ENCODE measurements at places on chromosomes 3 and 15.

DNA sequence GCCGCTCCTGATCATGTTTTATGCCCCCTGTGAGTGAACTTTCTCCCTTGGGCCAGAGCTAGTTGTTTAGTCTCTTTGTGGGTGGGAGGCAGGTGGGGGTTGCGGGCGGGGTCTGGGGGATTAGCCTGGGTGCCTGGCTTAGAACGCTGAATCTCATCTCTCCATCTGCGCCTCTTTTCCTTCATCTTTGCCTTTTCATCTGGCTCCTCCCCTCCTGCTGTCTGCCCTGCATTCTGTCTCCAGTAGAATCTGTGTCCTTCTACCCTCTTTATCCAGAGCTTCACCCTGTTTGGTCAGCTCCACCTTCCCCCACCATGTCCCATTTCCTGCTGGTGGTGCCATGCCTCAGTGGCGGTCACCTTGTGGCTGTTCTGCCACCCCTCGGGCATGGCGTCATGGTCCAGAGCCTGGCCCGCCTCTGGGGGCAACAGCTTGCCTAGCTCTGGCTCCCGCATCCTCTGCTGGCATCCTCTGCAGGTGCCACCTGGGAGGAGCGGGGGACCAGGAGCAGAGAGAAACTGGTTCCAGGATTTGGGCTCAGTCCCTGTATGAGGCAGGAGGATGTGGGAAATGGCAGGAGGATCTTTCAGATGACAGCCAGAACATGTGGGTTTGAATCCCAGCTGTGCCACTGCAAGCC lies 44.3 kb downstream of the PDIA5 start:
- no peak for DNase-seq

- no peak for DNase-seq
These were observed 47.7 kb downstream of the RPLP1 start for GRCh38 chr15:69500339-69500738.

GRCh38 chr15:76223521-76223920 lies 87.7 kb downstream of the ETFA start:
- DNase-seq, result no peak

DNA sequence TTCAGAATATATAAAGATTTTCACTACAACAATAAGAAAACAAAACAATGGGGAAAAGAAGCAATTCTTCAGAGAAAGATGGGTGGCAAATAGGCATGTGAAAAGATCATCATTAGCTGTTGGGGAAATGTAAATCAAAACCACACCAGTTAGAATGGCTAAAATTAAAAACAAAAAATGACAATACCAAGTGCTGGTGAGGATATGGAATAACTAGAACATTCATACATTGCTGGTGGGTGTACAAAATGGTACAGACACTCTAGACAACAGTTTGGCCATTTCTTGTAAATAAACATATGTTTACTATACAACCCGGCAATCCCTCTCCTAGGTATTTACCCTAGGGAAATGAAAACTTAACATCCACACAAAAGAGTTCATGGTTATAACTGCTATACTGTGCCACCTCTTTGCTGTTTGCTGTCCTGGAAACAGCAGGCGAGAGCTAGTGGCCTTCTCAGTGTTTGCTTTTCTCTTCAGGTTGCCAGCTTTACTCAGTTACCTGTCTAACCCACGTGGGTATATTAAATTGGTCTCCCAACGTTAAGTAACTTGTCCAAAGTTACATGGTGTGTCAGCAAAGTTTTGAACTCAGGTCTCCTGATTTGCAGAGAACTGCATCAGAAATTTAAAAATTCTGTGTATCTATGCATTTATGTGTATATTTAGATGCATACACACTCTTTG lies 4.6 kb upstream of the NIT2 start:
- DNase-seq, result no peak

DNA sequence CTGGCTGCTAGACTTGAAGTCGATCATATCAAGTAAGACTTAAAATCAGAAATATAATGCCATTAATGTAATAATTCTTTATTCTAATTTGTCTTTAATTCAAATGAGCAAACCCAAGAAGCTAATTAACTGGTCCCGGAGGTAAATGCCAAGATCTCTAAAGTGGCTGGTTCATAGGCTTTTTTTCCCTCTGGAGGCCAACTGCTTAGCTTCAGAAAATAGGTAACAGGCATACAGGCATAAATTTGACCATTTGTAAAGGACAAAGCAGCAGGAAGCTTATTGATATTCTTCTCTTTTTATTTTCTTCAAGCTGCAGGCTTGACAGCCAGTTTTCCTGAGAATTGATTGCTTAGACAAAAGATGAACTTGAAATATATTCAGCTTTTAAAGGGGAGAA lies 158.6 kb upstream of the RAP2B start:
- no peak for DNase-seq

DNA sequence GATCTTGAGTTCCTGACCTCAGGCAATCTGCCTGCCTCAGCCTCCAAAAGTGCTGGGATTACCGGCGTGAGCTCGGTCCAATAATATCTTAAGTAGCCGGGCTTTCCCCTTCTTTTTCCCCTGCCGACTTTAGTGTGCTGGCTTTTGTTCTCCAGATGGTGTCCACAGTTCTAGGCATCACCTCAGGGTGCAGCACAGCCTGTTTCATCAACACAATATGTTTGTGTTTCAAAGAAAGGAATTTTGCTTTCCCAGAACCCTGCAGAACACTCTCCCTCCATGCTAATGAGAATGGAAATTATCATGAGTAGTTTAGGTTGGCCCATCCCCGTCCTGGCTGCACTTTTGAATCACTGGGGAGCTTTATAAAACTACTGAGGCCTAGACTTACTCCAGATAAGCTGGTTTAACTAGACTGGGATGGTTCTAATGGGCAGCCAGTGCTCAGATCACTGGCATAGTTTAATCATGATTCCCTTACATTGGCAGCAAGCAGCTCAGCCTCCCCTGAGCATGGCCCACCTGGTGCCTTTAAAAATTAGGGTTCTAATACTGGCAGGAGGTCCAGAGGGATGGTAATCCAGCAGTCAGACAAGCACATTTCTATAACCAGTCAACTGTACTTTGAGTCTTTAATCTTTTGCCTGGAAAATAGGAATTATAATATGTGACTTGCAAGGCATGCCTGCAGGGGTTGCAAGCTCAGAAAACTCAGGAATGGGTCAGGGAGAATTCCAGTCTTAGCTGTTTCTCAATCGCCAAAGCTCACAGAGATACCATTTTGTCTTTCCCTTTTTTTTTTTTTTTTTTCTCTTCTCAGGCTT lies 127.6 kb upstream of the RASGRP1 start:
- DNase-seq, result no peak

DNA sequence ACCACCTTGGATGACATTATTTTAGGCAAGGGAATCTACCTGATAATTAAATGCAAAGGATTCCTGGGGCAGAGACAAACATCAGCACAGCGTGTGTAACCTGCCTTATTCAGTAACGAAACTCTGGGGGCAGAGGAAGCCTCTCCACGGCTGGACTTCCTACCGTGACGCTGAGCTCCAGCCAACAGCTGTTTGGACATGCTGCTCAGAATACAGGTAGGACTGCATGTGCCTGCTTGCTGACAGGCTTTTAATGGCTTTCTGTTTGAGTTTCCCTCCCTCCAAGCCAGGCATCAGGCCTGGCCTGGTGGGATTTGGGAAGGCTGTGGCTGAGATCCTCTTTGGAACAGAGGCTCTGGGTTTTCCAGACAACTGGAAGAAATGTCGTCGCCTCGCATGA lies 150.6 kb downstream of the ADAMTS17 start:
- DNase-seq, result no peak

DNA sequence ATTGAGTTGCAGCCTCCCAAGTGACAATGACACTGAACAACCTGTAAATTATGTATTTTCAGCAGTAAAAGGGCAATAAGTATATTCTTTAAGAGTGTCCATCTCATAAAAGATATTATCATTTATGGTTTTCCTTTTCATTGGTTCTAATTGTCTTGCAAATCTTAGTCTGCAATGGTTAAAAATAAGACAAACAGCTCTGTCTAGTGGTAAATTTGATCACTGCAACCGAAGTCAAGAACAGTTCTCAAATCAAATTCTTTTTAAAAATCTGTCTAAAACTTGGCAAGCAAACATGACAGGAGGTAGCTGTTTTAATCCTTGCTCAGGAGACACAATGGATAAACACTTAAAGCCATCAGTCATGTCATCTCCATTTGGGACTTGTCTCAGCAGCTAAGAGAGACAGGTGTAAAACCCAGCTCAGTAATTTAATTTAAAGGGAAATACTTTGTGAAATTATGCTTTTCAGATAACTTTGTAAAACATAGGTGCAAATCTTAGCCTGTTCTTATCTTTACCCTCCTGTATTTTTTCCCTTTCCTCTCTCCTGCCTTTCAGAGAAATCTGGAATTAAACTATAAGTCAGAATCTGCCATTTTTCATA lies 150.3 kb upstream of the ARHGEF26 start:
- DNase-seq, result no peak

DNA sequence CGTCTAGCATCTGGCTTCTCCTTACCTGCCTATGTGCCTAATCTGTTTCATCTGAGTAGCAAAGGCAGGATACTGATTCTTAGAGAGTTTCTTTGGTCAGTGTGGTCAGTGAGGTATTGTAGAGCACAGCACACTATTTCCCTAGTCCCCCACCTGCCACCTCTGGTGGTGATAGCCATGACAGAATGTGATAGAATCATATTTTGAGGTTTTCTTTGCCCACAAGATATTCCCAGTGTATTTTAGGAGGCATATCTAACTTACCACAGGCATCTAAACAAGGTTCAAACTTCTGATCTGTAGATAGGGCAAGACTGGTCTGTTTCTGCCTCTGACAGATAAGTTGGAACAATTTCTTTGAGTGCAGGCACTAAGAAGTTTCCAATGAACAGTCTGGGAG lies 188.0 kb downstream of the SOX2 start:
- DNase-seq, result no peak

DNA sequence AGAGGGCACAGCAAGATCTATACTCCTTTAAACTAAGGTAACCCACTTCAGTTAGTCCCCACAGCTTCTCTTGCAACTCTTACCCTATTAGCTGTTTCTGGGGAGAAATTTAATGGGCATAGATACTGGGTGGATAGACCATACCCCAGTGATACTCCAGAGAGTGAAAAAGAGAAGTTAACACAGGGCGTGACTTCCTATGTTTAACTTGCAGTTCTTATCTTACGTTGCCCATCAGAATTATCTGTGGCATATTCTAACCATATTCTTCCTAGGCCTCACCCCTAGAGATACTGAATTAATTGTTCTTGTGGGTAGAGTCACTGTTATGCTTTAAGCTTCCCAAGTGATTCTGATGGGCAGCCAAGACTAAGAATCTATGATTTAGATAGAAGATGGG lies 485.4 kb upstream of the TPRG1 start:
- no peak for DNase-seq

DNA sequence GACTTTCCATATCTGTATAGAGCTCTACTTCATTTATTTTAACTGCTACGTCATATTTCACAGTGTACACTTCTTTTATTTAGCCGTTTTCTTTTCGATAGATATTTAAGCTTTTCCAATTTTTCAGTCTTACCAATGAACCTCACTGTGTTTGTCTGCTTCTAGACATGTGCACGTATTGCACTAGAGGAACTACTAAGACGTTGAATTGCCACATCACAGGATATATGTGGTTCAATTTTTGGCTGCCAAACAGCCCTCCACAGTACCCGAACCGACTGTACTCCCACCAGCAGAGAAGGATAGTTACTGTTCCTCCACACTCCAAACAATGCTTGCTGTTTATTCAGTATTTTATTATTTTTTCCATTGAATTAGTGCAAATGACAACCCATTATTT lies 2.0 kb downstream of the NR1I2 start:
- DNase-seq, result no peak

DNA sequence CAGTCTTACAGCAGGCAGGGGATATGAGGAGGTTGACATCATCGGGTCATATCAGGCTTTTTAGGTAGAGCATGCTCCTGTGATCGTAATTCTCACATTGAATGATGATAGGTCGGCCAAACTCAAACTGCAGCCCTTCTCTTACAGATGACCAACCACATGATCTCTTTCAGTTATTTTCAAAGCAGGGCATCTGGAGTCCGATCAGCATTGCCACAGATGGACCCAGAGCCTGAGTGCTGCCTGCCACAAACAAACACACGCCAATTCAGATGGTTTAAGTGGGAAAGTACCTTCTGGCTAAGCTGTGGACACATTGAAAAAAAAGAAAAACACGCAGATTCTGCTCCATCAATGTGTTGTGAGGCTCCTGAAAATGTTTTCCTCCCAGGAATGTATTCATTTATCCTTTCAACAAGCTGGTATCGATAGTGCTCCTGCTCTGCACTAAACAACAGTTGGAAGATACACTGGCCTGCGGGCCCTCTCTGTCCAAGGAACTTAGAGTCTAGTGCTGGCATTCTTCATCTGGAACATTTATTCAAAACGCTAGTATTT lies 31.2 kb downstream of the ARPP21 start:
- DNase-seq, result no peak

DNA sequence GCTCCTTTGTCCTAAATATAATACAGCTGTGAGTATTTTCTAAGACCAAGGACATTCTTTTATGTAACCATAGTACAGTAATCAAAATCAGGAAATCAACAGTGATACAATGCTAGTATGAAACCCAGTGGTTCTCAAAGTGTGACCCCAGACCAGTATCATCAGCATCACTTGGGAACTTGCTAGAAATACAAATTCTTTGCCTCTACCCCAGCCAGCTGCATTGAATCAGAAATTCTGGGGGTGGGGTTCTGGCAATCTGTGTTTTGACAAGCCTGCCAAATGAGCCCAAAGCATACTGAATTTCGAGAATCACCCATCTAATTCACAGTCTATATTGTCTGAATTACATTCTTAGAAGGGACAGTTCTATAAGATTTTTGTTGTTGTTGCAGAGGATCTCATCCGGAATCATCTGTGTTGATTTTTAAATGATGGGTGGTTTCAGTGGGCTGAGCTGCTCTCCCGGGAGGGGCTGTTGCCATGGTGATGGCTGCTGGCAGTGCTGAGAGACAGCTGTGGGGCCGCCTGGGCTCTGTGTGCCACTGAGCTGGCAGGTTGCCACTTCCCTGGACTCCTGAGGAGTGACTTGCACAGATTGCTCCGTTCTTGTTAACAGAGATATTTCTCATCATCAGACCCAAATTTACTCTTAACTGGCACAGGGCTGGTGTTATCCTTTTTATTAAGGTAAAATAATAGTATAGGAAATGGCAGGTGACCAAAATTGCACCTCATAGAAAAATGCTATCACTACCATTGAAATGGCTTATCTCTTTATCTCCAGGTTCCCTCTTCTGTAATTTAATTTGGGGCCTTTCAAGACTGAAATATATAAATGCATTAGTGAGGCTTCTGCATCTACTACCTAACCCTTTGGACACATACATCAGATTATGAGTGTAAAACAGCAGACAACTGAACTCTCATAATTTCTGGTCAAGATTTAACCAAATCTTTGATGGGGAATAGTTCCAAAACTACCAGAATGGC lies 56.5 kb downstream of the NEK11 start:
- no peak for DNase-seq

GRCh38 chr15:69595009-69595791 lies 142.6 kb downstream of the RPLP1 start:
- no peak for DNase-seq

DNA sequence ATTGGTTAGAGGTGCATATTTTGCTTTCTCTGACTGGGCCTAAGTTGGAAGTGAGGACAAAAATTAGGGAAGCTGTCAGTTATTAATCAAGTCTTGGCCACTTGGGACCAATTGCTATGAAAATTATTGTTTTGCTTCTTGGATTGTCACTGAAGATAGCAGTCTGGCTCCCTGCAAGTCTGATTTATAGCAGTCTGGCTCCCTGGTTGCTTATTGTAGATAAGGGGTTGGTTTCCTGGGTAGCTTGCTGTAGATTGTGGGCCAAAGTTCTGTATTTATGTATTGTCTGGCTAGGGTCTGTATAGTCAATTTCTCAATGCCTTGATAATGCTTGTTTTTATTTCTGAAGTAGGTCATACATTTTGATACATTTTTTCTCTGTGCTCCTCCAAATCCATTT lies 13.3 kb upstream of the DRD3 start:
- no peak for DNase-seq

GRCh38 chr3:37179144-37179967 lies 5.0 kb upstream of the LRRFIP2 start:
- DNase-seq, result no peak

All from activated CD4-positive, alpha-beta T cell treated with anti-CD3 and anti-CD28 coated beads, Interleukin-2, amount 10 ng/mL, durations not matched to agents 7 days and 5 days (primary cell).